Stimulated activated CD8-positive, alpha-beta memory T cell treated with anti-CD3 and anti-CD28 coated beads, Interleukin-12 subunit alpha, Interleukin-12 subunit beta, amount 100 ng/mL, for 1 hour (primary cell): ENCODE measurements at places on chromosomes 12 and 14.

GRCh38 chr12:18753481-18754123 is 15.7 kb downstream of the CAPZA3 start:
- no peak for DNase-seq

DNA sequence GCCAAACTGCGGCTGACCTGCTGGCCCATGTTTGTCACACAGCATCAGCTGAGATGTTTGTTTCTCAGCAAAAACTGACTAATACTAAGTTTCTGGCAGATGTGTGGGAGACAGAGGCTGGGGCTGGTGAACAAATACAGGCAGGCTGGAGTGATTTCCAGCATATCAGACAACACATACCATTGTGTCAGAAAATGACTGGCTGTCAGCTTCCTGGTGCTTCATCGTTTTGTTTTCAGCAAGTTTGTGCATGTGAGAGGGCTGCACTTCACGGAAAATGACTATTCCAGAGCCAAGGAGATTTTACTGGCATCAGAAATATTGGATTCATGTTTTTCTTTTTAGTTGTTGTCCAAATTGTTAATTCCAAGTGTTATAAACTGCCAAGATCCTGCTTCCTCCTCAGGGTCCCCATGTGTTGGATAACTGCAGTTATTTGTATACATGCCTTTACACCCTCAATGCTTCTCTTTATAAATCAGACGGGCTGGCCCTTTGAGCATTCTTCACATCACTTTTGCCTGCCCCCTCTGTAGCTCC is 145.7 kb downstream of the GALC start:
- no peak for DNase-seq

DNA sequence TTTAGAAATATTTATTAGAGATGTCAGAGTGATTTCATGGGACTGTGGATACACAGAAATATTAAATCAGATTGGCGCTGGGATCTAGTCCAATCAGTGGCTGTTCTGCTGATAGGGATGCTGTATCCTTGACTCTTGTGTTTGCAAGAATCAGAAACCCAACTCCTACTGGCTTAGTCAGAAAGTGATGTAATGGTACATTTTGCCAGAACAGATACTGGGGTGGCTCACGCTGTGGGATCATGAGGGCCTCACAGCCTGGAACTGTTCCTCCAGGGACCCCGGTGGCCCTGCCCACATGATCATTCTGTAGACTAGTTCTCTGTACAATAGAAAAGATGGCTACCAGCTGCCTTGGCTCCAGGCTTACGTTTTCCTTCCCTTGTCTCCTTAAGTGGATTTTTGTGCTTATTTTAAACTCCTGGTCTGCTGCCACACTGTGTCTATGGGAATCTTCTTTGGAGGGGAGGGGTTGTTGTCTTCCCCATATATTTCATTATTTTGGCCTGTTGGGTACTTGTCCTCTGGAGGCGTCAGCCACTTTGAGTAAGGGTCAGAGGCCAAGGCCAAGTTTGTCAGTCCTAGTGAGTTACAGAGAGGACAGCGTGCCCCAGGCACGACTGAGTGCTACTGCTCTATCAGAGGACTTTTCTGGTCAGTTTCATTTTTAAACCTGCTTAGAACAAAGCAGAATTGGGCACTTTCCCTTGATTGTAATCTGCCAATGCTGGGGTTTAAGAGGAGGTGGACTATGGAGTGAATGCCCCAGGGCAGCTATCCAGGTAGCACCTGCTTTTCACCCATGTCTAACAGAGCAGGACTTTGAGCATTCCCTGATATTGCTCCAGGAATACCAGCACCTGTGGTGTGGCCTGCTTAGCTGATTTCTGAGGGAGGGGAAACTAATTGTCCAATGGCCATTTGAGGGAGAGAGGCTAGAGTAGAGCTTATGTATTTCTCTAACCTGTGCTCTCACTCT is 164.3 kb downstream of the SLC5A8 start:
- no peak for DNase-seq

DNA sequence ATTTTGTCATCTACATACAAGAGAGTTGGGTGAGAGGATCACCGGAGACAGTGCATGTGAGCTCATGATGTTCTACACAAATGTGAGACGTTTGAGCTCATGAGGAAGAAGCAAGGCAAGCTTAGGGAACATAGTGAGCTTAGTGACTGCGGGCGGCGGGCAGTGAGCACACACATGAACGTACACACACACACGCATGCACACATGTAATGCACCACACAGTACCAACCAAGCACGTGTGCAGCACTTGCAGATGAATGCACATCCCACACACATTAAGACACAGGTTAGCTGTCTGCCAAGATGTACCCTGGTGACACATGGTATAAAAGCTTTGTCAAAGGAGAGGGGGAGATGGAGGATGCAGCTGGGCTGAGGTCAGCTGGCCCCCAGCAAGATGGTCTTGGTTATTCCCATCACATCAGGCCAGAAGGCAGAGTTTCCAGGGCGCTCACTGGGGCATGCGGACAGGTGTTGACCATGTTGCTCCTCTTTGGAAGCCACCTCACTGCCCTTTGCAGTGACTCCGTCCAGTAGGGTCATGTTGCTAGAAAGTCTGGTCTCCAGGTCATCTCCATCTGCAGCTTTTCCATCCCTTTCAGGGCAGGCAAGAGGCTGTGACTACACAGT is 8.7 kb upstream of the CACNA2D4 start:
- DNase-seq = no peak

- DNase-seq = no peak
Measured at GRCh38 chr12:94710933-94711332, 60.6 kb upstream of the TMCC3 start.

DNA sequence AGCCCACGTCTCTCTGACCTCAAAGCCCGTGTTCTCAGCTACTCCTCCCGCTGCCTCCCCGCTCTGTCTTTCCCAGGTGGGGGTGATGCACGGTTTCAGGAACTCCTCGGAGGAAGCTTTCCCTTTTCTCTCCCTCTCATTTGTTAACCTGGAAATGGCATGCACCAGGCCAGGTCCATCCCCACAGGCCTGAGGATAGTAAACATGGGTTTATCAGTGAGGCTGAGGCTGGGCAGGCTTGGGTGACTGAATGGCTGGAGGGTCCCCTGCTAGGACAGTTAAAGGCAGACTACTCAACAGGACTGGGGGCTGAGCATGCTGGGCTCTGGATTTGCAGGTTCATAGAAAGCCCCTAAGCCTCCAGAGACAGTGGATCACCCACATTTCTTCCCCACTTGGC is 7.6 kb downstream of the WSCD2 start:
- DNase-seq = no peak

DNA sequence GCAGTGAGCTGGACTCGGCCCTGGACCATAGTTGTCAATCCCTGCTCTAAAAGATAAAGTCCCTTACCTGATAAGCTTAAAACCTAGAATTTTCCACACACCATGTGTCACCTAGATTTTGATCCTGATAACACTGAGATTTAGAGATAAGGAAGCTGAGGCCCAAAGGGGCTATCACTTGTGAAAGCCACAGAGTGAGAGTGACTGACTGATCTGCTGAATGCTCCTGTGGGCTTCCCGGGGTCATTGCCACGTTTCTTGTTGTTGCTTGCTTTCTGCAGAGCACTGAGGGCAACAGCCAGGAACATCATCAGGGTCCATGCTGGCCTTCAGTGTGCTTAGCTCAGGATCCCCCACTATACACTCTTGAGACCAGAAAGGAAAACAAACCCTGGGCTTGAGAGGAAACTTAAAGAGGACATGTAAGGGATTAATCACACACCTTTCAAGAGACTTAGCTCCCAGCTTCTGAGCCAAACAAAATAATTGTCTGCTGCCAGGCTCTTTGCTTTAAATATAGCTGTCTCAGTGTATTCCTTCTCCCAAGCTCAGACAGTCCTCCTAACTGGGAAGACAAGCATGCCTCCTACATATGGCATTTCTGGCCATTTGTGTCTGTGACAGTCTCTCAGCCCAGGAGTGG is 82.6 kb upstream of the ARHGAP5 start:
- DNase-seq = no peak

- no peak for DNase-seq
Measured at GRCh38 chr14:43894534-43894933, 612.5 kb downstream of the FSCB start.

DNA sequence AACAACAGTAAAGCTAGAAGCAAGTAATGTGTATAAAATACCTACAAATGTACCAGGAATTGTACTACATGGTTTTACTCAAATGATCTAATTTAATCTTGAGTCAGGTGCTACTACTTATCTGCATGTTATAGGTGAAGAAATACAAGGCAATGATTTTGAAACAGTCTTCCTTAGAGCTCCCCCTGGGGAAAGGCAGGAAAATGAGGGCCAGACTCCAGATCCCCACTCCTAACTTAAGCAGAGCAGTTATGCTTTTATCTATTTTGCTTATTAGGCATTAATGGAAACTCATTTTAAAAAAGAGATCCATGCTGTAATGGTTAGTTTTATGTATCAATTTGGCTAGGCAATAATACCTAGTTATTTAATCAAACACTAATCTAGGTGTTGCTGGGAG is 109.3 kb upstream of the CPSF6 start:
- DNase-seq = no peak

GRCh38 chr12:58882826-58883225 is 37.5 kb downstream of the LRIG3 start:
- DNase-seq = no peak

DNA sequence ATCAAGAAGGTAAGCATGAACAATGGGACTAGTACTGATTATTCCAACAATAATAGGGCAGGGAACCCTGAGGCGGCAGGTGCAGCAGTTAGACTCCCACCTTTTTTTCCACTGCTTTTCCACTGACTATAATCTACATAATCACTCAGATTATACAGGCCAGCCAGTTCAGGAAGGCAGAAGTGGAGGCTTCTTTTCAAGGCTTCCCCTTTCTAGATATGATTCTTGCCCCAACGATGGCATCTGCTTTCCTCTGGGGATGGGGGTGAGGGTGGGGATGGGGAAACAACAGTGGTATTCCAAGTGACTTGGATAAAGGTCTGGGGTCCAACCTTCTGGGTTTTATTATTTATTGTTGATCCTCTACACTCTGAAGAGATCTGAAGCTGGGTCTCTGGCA is 331 bp downstream of the NCKAP1L start:
- no peak for DNase-seq

- DNase-seq = no peak
Measured at GRCh38 chr14:65938738-65939137, 526.2 kb downstream of the FUT8 start.

- DNase-seq = no peak
Measured at GRCh38 chr14:72060460-72060859, 128.2 kb downstream of the RGS6 start.

- DNase-seq = no peak
Measured at GRCh38 chr12:40577834-40578233, 114.4 kb upstream of the CNTN1 start.

- no peak for DNase-seq
Measured at GRCh38 chr12:95417372-95417771, 56.6 kb upstream of the METAP2 start.

- no peak for DNase-seq
Measured at GRCh38 chr14:55045087-55045486, 6.4 kb upstream of the MAPK1IP1L start.

DNA sequence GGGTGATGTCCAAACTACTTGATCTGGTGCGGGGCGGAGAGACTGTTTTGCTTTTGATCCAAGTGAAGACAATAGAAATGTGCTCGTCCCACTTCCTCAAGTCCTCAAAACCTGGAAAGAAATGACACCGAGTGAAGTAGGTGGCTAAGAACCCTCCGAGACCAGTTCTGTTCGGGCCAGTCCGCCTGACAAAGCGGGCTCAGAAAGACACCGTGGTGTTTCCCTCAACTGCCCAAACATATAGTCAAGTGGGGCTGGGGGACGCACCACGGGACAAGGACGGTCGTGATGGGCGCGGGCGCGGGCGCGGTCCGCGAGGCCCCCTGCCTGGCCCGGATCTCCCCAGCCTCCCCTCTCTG is 1.6 kb downstream of the PHLDA1 start:
- no peak for DNase-seq

DNA sequence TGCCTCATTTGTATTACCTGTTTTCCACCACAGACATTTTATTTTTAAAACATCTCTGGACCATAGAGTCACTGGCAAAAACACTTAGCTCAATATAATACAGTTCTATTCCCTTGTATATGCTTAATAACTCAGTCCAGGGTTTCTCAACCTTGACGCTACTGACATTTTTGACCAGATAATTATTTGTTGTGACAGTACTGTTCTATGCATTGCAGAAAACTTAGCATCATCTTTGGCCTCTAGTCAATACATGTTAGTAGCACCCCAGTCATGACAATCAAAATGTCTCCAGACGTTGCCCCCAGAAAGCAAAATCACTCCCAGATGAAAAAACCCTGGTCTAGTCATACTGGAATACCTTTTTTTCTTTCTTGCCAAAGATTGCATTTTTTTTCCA is 174.7 kb downstream of the TMEM132D start:
- DNase-seq = no peak

DNA sequence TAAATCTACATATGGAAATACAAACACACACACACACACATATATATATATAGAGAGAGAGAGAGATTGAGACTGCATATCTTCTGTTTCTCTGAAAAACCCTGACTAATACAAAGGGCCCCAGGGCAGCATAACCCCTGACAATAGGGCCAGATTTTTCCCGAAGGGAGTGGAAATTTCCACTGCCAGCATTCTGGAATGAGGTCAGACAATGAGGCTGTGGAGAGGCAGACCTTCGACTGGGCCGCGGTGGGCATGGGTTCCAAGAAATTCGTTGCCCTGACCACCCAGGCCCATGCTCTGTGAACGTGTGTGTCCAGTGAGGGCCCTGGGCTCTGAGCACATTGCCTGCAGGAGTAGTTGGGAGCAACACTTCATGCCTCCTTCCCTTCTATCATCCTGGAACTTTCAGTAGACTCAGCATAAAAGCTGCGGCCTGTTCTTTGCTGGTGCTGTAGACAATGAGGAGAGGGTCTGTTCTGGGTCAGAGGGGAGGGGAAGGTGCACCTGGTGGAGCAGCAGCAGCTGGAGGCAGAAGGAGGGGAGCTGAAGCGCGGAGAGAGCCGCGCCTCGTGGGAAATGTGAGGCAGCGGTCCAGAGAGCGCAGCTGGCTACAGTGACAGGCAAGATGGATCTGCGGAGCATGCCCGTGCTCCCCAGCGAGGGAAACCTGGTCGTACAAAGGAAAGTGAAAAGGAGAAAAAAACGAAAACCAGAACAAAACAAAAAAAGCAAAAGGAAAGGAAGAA is 25.6 kb upstream of the CCDC60 start:
- no peak for DNase-seq

GRCh38 chr12:132071040-132071810 is 72.9 kb downstream of the DDX51 start:
- no peak for DNase-seq

DNA sequence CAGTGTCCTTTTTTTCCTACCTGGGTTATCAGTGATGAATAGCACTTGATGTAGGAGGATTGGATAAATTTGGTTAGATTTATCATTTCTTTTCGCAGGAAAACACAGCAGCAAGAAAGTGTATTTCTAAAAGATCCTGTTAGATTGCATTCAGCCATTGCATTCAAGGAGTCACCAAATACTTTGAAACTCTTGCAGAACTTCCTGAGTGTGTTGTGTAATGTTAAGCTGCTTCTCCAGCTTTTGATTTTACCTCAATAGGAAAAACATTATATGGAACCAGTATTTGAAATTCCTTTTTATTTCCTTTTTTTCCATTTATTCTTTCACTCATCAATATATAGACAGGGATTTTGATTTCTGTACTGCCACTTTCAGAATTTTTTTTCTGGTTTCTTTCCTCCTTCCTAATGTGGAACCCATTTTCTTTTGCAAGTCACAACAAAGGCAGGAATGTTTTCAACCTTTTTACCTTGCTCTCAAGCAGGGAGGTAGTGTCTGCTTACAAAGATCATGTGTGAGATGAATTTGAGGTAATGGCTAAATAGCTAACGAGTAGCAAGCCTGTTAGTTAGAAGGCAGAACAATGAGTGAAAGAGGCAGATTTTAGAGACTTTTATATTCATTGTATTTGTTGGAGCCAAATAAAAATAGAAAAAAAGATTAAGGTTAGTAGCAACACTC is 56.2 kb downstream of the PPHLN1 start:
- no peak for DNase-seq

- DNase-seq = no peak
Measured at GRCh38 chr12:67709367-67709954, 60.9 kb downstream of the DYRK2 start.
